NCI-H2171 (cell line): ENCODE measurements at places on chromosomes 2 and 18.

GRCh38 chr2:206939340-206939739 is at the start of gene CPO:
CPO (plus strand) TSS chr2:206939518; CDS start chr2:206939600, 82 bp downstream.
- no peak for DNase-seq

GRCh38 chr18:4369705-4370104 is 85.4 kb downstream of the DLGAP1 start:
- DNase-seq, result no peak

DNA sequence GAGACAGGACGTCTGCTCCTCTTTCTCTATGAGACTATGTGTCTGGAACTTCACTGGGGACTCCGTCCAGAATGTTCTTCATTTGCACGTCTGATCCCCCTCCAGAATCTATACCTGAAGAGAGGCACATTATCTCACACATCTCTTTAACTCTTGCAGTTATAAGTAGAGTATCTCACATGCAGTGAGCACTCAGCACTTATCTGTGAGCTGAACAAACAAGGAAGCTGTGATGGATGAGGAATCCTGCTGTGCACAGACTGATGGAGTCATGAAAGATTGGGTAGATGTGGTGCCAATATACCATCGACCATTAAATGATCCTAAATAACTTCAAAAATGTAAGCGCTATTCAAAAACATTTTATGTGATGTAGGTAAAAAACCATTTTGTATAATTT is 888.3 kb upstream of the CELF4 start:
- DNase-seq, result no peak

GRCh38 chr2:128410758-128411215 is 92.1 kb upstream of the HS6ST1 start:
- no peak for DNase-seq

- DNase-seq, result no peak
These were observed 38.8 kb downstream of the EPHA4 start for GRCh38 chr2:221533299-221533698.

GRCh38 chr2:17206771-17207170 is 311.5 kb downstream of the RAD51AP2 start:
- no peak for DNase-seq
